CD4-positive, alpha-beta T cell treated with Interleukin-1 beta for 1 hour (primary cell): ENCODE measurements at places on chromosomes 3 and 15.
A peak's percentile ranks its signal among the peaks of the same experiment; 100 is the strongest.

- no peak for DNase-seq
These were observed 31.2 kb downstream of the TGFBR2 start for GRCh38 chr3:30637310-30638219.

DNA sequence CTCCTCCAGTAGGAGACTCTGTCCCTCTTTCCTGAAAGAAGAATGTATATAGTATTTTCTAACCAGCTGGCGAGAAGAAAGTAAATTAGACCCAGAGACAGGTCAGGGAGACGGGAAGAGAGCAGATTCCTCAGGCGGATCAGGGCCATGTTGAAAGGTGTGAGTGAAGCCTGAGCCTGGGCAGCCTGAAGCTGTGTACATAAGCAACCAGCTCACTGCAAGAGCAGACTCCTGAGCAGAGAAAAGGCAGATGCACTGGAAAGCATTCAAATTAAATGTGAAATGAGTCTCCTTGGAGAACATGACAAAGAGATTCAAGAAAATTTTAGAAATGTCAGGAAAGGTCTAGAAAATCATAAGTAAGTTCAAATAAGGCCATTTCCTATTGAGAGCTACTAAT lies 165.8 kb downstream of the GOLIM4 start:
- DNase-seq = no peak

GRCh38 chr15:69094124-69094921 lies 66.1 kb upstream of the GLCE start:
- DNase-seq = no peak

- DNase-seq = no peak
These were observed 25.0 kb downstream of the SIDT1 start for GRCh38 chr3:113557374-113557773.

DNA sequence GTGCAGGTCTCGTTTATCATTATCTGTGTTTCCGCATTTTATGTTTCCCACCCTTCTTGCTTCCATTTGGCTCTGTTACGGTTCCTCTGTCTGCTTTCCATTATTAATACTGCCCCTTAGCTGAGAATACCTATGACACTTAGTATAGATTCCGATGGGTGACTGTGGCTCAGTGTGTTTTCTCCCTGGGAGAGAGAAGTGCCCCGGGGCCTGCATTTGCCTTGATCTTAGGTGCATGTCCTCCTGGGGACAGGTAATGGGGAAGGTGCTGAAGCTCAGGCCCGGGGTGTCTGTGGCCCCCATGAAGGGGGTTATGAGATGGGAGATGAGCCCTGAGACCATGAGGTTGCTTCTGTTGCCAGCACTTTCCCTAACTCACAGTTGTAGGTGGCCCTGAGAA lies 43.4 kb upstream of the PCSK6 start:
- DNase-seq = no peak

- no peak for DNase-seq
These were observed 86.4 kb downstream of the TIGIT start for GRCh38 chr3:114380233-114380651.

DNA sequence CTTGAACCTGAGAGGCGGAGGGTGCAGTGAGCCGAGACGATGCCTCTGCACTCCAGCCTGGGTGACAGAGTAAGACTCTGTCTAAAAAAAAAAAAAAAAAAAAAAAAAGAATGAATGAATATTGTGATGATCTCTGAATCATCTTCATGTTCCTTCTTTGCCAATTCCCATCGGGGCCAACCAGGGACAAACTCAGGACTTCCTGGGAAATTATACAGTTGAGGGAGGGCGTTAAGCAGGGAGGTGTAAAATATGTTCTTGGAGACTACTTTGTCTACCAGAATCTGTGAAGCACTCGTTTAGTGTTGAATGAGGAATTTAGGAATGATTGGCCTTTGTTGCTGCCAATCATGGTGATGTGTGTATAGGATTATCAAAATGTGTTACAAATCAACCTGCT lies 210.6 kb downstream of the PTPRG start:
- no peak for DNase-seq

DNA sequence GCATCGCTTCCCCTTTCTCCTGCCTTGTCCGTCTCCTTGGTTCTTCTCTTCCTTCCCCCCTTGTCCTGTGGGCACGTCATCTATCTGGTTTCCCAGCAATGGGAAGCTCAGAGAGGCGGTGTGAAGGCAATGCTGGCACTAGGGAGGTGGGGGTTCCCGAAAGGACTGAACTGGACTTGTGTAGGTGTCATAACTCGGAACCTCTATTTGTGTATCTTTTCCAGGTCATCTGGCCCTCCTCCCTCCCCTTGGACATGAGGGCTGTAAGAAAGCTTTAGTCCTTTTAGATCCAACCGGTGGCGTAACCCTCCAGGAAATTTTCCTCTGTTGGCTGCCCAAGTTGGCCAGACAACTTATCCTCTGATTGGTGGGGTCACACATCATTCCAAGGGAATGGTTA lies 231.5 kb upstream of the TLE3 start:
- no peak for DNase-seq

DNA sequence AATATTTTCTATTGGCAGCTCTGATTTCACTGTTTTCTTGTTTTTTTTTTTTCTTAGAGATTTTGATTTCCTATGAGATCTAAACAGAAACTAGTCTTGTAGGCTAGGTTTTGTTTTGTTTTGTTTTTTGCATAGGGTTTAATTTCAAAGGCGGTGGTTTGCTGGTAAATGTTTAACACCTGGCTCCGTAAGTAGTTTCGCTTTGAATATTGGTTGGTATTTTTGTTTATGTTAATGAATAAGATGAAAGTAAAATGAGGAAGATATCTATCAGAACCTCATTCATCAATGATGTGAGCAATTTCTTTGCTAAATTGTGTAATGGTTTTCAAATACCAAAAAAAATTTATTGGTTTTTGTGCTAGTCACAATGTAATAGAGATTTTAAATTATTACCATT lies 39.7 kb upstream of the TM4SF1 start:
- DNase-seq = no peak

GRCh38 chr3:79886204-79886603 lies 118.4 kb upstream of the ROBO1 start:
- no peak for DNase-seq

GRCh38 chr3:186004209-186004608 lies 66.4 kb upstream of the TRA2B start:
- no peak for DNase-seq

GRCh38 chr3:61182662-61183061 lies 68.6 kb downstream of the FHIT start:
- no peak for DNase-seq

GRCh38 chr3:71380096-71380495 lies 203.4 kb downstream of the FOXP1 start:
- DNase-seq = no peak

DNA sequence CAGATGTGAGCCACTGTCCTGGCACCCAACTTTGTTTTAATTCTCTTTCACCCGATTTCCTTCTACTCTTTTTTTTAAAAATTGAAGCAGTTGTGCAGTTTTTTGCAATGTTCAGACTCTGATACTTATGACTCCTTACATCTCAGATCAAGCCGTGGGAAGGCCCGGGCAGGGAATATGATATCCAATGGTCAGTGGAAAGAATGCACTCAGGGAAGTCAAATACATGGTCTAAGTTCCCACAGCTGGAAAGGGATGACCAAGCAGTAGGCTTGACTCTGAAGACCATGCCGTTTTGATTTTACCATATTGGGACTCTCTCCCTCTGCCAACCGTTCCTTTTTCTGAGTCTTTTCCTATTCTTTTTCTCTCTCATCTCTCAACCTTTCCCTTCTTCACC lies 157.2 kb downstream of the RPLP1 start:
- no peak for DNase-seq

DNA sequence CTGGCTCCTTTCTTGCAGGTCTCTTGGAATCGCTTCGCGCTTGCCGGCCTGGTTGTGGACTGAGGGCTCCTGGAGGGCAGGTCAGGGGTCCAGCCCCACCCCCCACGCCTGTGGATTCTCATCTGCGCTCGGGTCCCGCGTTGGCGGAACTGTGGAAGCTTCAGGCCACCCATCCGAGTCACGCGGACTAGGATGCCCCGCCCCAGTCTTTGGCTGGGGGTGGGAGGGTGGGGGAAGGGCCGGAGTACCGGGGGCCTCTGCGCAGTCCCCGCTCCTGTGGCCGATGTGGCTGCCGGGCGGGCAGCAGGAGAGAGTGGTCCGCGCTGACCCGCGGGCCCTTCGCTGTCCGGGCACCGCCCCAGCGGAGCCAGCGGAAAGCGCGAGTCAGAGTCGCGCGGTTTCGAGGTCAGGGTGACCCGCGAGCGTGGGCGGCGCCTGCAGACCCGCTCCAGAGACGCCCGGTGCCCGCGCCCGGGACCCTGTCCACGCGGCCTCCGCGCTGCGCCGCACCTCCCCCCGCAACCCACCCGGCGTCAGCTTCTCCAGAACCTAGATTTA lies 114.2 kb downstream of the KLF13 start:
- DNase-seq = peak; percentile 52

DNA sequence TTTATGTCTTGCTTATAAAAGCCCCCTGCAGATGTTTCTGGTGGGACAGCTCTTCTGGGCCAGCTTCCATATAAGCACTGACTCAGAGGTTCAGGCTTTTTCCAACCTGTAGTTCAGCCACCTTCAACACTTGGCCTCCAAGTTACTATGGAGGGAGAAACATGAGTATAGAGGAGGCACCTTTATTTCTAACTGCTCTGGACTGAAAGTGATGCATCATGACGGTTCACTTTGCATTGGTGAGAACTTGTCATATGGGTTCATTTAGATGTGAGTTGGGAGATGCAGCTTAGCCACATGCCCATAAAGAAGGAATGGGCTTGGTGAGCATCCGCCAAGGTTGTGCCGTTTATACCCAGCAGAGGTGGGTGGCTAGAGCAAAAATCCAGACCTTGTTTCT lies 58.8 kb upstream of the CFAP161 start:
- no peak for DNase-seq

DNA sequence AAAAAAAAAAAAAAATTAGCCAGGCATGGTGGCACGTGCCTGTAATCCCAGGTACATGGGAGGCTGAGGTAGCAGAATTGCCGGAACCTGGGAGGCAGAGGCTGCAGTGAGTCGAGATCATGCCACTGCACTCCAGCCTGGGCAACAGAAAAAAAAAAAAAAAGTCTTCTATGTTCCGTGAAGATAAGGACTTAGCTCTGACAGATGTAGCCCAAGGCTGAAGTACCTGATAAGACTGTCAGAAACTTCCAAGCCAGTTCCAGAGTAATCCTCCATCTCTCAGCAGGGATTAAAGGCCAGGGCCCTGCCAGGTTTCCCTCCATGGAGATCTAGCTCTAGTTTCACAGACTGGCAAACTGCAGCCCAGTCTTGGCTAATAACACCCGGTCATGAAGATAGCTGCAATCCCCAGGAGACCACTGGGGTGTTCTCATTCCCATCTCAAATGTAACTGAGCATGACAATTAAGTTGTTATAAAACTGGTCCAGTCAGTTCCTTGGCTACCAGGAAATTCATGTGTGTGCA lies 8.5 kb downstream of the CDCP1 start:
- no peak for DNase-seq

DNA sequence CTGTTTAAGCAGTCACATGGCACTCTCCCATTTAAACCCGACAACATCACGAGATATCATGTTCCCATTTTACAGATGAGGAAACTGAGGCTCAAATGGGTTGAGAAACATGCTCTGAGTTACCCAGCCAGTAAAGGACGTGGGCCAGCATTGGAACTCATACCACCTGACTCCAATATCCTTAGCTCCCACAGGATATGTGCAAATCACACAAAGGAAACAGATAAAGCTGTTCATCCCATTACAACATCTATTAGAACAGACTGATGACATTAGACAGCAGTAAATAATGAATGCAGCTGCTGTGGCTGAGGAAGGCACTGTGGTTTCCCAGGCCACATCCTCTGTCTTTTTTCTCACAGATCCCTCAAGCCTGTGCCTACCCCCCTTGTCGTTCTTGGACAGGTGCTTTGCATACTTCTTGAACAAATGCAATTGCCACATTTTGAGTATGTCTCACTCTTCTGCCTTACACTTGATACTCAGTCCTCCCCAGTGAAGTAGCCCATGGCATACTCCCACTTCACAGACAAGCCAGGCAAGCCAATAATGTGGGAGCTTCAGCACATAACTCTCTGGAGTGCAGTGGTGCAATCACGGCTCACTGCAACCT lies 17.7 kb downstream of the FRMD4B start:
- DNase-seq = peak; percentile 46

DNA sequence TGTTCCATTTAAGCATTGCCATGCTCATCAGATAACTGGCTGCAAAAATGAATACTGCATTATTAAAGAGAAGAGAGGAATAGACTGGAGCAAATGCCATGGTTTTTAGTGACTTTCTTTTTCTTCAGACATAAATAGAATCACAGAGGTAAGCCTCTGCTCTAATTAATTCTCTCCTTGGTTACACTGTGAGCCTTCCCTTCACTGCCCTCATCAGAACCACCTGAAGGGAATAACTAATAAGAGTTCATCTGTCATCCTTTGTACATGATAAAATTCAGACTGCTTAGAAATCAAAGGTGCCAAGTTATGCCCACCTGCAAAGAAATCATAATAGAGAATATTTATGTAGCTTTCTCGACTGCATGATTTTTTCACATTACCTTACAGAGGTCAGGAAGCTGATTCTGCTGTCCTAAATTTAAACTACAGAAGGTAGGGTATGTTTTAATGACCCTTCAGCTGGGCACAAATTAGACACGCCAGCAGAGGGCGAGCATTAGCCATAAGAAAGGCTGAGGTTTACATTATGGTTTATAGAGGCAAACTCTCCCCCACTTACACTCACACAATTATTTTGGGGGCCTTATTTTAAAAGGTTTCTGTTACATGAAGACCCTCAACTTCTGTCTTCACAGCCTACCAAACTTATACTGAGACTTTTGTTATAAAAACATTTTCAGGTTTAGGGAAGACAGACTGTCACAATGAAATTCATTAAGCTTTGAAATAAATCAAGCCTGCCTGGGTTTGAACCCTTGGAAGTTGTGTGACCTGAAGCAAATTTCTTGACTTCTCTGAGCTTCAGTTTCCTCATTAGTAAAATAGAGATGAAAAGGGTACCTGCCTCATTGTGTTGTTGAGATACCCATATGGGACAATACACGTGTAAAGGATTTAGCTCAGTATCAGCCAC lies 15.3 kb upstream of the UNC13C start:
- no peak for DNase-seq

DNA sequence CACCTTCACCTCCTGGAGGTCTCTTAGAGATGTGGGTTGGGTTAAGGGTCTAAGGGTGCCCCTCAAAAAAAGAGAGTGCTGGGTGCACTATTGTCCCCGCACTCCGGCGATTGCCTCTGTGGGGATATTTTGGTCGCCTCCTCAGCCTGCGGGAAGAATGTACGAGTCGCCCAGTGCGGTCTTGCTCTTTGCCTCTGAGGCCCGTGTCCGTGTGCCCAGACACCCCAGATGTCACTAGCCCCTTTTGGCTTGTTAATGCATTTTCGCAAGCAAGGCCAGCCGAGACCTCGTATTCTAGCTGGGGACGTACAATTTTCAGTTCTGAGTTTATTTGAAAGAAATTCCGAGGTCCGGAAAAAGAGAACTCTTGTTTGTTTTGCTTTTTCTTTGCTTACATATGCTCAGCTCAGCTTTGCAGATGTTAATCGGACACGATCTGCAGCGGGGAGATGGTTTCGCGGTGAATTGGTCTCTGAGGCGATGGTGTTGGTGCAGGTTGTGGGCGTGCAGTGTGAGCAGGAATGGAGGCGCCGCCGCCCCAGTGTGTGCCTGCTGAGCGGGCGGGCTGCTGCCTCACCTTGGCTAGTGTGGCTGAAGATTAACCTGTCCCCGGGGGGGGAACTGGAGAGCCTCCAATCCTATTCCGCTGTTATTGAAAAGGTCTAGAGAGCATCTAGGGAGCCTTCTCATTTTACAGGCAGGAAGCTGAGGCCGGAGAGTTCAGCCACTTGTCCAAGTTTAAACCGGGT lies 1.4 kb downstream of the ST6GAL1 start:
- DNase-seq = peak; percentile 63

- DNase-seq = no peak
These were observed 274 bp upstream of the ZCWPW2 start for GRCh38 chr3:28348265-28348628.
